ENCODE measurements at places on chromosomes 7 and 10.

- DNase-seq = no peak
Measured at GRCh38 chr7:27242154-27242553, 448 bp upstream of the EVX1 start.

GRCh38 chr7:1226186-1226901, 6.3 kb upstream of the UNCX start:
- DNase-seq = no peak

GRCh38 chr10:124465777-124466488, 4.3 kb downstream of the LHPP start:
- DNase-seq = no peak

GRCh38 chr10:62810156-62810902, 5.8 kb downstream of the ADO start:
- no peak for DNase-seq

DNA sequence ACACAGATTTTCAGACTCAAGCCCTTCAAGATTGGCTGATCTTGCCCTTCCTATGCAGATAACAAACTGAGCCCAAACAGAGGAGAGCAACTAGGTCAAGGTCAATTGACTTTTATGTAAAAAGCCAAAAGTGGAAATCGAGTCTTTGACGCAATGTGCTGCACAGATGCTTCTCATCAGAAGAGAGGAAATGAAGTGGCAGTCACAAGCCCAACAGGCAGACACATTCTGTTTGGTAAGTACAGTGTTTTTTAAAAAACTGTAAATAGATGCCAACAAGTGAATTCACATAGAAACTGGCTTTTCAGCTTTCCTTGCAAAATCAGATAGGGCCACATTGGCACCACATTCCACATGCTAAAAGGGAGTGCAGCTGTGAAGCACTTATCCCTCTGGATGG, 606.6 kb downstream of the KCNMA1 start:
- DNase-seq = no peak

GRCh38 chr10:102595293-102595692, 49.0 kb upstream of the TRIM8 start:
- DNase-seq = no peak

GRCh38 chr7:106273009-106273668, 11.6 kb downstream of the NAMPT start:
- no peak for DNase-seq

DNA sequence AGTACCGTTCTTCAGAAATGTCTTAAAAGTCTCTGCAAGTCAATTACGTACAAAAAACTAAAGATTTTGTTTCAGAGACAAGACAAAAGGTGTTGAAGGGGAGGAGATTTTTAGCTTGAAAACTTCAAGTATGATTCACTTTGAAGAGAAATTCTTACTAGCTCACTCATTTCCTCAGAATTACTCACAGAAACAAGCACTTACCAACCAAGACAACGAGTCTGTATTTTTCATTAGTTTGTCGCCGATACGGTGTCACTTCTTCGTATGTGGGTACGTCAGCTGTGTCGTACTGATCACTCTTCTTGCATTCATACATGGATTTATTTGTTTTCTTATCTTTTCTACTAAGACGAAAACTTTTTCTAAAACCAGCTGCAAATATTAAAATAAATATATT, 90.6 kb upstream of the ODAD2 start:
- DNase-seq = no peak

GRCh38 chr7:11332186-11332864, 358.7 kb downstream of the PHF14 start:
- no peak for DNase-seq

DNA sequence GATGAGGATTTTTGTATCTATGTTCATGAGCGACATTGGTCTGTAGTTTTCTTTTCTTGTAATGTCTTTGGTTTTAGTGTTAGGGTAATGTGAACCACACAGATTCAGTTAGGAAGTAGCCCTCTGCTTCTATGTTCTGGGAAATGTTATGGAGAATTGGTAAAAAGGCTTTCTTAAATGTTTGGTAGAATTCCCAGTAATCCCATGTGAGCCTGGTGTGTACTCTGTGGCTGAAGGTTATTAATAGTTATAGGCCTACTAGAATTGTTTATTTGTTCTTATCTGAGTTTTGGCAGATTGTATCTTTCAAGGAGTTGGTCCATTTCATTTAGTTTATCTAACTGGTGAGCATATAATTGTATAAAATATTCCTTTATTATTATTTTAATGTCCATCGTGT, 484.6 kb upstream of the GHITM start:
- DNase-seq = no peak

- DNase-seq = no peak
Measured at GRCh38 chr7:84799106-84799505, 387.8 kb downstream of the SEMA3D start.

DNA sequence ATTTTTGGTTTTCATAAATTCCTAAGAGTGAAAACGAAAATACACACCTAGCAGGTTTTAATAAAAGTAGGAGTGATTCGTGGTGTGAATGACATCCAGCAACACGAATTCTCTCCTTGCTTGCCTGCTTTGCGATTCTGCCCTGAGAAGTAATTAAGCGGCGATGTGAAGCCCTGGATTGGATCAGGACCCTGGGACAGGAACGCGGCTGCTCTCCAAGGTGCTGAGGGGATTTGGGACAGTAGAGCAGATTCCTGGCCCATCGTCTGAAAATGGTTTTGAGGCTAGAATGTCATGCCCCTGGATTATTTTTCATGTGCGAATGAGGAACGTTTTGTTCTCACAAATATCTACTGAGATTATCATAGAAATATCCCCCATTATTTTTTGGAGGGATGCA, 7.8 kb downstream of the NPS start:
- no peak for DNase-seq

- no peak for DNase-seq
Measured at GRCh38 chr10:128871671-128872231, 595.3 kb upstream of the MGMT start.

All from NCI-H1417 (cell line).